Hepatocyte (in vitro differentiated cells): ENCODE measurements at places on chromosomes 7 and 10. TPM values are rescaled to one million over a fixed set of nuclear protein-coding genes. Genes with fewer than 3 reads are reported as not detected.

WEE2 gene
- total RNA-seq: 3.6 and 3.7 TPM in 2 replicates

DNA sequence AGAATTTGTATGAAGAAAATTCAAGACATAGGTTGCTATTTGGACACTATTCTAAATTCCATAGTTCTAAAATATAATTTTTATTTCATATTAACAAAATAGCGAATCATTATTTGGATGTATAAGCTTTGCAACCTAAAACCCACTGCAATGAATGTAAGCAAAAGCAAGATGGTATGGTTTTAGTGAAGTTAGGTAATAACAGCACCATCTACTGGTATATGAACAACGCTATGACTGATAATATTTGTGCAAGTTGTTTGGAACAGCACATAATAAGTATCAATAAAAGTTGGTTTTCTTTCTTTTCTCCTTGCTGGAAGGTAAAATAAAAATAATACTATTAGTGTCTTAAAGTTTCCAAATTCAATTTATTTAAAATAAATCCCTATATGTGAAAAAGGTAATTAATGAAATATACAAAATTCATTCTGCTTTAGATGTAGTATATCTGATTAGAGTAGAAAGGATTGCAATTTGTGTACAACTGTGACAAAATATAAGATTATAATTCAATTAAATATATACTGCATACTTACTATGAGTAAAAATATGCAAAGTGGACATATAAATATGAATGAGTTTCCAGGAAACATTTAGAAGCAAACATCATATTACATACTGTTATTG is 79.0 kb upstream of the LSM8 start:
- DNase-seq: peak; percentile 19

DNA sequence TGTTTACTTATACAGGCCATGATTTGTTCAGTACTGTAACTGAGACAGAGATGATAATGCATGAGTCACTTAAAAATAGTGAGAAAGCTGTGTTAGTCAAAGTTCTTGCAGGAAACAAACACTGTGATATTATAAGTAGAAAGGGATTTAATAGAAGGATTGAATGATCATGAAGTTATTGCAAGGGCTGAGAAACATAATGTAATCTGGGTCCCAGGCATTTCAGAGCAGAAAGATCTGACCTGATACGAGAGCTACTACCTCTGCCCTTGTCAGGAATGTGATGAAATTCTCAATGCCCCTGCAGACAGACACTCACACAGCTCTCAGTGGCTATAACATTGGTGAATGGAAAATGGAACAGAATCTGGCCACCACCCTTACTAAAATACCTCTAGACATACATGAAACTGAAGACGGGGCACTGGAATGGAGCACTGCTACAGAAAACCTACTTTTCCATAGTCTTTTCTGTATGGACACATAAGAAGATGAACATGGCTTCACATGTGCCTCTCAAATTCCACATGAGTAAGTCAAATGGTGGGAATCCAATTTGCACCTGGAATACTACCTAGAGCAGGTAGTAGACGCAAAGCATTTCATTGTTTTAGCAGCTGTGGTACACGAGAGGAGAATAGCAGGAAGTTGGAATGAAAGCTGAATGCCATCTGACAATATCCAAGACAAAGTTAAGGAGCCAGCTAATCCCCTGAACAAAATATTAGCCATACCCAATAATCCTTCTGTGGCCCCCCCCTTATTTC is 19.1 kb upstream of the VWDE start:
- DNase-seq: no peak

PLAC9 gene
- 11.4 and 14.8 TPM in 2 replicates for total RNA-seq

DNA sequence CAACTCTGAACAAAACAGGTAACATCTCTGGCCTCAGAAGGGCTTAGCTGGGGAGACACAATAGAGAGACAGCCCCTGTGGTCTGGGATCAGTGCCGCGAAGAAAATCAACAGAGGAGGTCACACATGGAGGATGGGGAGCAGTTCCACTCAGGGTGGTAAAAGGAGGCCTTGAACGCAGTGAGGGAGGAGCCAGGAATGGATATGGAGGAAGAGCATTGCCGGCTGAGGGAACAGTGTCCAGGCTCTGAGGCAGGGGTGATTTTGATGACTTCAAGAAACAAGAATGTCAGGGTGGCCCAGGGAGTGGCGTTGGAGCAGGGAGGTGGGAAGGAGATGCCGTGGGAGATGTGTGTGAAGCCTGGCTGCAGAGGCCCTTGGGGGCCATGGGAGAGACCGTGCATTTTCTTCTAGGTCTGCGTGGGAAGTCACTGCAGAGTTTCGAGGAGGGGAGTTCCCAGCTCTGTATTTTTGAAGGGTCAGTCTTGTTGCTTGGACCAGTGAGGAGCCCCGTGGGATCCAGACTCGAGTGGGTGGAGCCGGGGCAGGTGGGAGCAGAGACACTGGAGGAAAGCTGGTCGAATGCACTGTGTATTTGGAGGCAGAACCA is 35.7 kb upstream of the SH2D4B start:
- no peak for DNase-seq

IL2RA gene
- not detected in 2 replicates for total RNA-seq

- DNase-seq: peak; percentile 82
These were observed 64.8 kb upstream of the DNAJB6 start for GRCh38 chr7:157271991-157272324.

- no peak for DNase-seq
These were observed 136.2 kb upstream of the RET start for GRCh38 chr10:42940487-42941294.

DNA sequence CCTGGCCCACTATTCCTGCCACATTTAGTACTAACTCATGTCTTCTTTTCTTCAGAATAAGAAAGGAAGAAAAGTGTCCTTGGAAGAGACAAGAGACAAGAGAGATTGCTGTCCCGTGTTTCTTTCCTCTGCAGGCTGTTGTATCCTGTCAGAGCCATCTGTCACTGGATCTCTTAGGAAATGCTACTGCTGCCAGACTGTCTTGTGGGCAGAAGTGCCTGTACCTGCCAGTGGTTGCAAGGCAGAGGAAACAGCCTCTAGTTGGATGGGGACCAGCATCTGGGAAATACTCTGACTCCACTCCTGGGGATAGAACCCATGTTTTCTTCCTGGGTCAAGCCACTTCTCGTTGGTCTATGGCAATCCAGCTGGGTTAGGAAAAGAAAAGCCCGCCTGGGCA is 16.7 kb upstream of the MAP3K8 start:
- DNase-seq: no peak

STMP1 gene
- 28.1 and 29.1 TPM in 2 replicates for total RNA-seq

DNA sequence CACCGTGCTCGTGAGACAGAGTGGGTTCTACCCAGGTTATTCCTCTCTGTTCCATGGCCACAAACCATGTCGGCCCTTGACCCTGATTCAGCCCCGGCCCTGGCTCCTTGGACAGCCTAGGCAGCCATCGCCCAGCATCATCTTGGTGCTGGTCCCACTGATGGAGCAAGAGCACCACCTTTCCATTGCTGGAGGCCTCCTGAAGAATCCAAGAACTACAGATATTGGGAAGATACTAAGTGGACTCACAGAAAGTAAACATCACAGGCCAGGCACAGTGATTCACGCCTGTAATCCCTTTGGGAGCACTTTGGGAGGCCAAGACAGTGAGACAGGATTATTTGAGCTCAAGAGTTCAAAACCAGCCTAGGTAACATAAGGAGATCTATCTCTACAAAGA is 125.1 kb downstream of the NT5C2 start:
- no peak for DNase-seq

- no peak for DNase-seq
These were observed 81.7 kb upstream of the NFE2L3 start for GRCh38 chr7:26070290-26070689.

DNA sequence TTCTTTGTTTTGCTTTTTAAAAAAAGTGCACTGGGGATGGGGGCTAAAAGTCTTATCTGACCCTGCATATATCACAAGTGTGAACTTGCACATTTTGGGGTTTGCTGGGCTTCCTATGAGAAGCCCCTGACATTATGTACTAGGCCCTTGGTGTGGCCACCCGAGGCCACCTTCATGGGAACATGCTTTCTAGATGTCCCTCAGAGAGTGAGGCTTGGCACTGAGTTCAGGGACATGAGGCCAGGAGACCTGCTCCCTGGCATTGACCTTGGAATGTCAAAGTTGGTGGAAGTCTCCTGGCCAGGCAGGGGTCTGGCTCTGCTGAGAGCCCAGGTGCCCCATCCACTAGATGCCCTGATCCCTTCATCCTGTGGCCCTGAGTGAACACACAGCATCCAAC is 536.2 kb downstream of the TCERG1L start:
- DNase-seq: no peak

DNA sequence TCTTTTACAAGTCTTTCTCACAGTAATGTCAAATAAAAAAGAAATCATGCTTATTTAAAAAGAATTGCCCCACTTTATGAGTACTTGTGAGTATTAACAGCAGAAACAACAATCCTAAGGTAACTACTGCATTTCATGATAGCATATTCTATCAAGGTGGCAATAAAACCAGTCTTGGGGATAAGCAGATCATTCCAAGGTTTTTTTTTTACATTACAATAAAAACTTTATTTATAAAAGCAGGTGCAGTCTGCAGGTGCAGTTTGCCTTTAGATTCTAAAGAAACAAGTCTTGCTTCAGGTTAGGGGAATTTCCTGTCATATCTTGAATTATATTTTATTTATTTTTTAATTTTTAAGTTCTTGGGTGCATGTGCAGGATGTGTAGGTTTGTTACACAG is 10.7 kb upstream of the ANK3 start:
- DNase-seq: no peak

TCAF2 gene
- total RNA-seq: 1.0 and 1.1 TPM in 2 replicates

DNA sequence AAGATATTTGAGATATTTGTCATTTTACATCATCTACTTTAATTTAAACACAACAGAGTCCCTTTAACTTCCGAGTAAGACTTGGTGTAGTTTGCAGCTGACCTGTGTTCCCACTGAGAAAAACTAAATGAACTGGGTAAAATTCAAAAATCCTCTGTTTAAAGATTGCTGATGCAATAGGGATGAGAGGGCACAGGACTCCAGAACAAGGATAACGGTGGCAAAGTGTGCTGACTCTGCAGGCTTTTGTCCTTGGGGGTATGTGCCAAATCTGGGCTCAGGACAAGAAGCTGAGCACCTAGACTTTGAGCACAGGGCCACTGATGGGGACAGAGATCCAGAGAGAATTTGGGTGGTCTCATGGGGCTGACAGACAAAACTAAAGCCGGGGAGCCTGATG is 156.8 kb downstream of the CCDC71L start:
- DNase-seq: no peak

TWIST1 gene
- total RNA-seq: 18.7 and 23.2 TPM in 2 replicates

CTAGE8 gene
- total RNA-seq: 2.5 and 5.2 TPM in 2 replicates

SRRM3 gene
- 1.5 and 1.7 TPM in 2 replicates for total RNA-seq

CUBN gene
- total RNA-seq: 9.4 and 10.6 TPM in 2 replicates

GRCh38 chr10:36608251-36608650 is 517.1 kb upstream of the ANKRD30A start:
- DNase-seq: no peak

PRKAR2B gene
- 25.6 and 31.5 TPM in 2 replicates for total RNA-seq

DNA sequence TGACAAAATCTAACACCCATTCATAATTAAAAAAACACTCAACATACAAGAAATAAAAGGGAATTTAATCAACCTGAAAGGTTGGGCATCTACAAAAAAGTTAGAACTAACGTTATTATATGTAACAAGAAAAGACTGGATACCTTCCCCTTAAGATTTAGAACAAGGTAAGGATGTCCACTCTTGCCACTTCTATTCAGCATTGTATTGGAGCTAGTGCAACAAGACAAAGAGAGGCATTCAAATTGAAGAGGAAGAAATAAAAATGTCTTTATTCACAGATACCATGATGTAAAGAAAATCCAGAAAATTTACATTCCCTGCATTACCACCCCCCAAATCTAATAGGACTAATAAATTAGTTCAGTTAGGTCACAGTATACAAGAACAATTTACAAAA is 18.3 kb downstream of the FAM149B1 start:
- DNase-seq: no peak

- no peak for DNase-seq
These were observed 115.4 kb downstream of the CABCOCO1 start for GRCh38 chr10:61778137-61778536.

DNA sequence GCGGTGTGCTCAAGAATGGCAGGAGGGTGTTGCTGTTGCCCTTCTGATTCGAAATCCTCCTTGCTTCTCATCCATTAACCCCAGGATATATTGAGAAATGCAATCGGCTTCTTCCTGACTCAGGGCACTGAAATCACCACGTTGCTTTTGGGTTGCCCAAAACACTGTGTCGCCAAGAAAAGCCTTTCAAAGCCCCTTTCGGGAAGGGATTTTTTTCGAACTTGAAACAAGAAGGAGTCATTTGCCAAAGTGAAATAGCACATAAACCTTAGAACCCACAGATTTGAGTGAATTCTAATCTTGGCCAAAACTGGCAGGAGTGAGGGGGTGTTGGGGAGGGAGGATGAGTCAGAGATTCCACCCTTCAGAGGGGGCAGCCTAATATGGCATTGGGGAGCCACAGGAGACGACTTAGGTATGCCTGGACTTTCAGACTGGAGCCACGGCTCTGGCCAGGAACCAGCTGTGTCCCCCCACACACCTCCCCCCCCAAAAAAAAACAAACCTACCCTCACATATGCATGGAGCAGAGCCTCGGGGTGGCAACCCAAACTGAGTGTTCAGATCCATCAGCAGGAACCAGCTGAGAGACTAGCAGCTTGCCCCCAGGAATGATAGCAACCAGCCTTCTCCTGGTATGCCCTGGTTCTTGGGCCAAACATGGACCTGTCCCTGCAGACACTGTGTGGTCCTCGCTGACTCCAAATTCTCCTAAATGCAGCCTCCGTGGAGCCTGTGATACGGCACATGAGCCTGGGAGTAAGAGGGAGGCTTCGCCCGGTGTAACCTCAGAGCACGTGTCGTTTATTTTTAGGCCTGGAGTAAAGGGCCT is 138.4 kb downstream of the FGFR2 start:
- no peak for DNase-seq

GRCh38 chr10:126222736-126223511 is 165.4 kb downstream of the ADAM12 start:
- DNase-seq: no peak

GRCh38 chr7:37732253-37732652 is 48.7 kb downstream of the GPR141 start:
- DNase-seq: peak; percentile 66

VPS37D gene
- 4.3 and 5.6 TPM in 2 replicates for total RNA-seq

DNA sequence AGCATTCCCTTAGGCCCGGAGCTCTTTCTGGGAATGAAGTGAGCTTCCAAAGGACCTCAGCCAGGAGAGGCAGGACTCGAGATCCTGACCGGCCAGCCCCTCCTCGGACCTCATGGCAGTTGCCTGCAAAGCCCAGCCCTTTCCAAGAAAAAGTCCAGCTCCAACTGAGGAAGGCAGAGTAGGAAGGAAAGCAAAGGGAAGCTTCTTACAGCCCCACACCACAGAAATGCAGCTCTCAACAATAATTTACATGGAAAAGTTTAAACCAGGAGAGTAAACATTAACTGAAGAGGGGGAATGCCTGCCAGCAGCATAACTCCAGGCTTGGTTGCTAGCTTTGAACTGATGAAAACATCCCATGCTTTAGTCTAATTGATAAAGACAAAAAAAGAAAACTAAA is 153.9 kb upstream of the PFKP start:
- no peak for DNase-seq

DNA sequence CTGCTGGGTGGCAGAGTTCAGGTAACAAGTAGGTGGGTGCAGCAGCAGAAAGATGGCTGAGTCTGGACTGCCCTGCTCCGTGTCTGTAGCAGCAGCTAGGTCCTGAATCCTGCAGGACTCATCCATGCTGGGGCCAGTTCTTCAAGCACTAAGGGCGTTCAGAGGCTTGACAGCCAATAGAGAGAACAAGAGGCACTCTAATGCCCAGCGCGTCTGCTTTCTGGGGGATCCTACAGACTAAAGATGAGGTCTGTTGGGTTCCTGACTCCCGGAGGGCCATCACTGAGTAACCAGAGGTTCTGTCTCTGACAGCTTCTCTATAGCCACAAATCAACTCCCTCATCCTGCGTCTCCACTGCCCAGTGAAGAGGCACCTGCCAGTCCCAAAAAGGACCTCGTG is 125.5 kb downstream of the PTPN20 start:
- no peak for DNase-seq
